ENCODE measurements at places on chromosomes 6 and 20.

GRCh38 chr6:166097914-166098522 lies 69.6 kb downstream of the TBXT start:
- peak; percentile 28 for DNase-seq

DNA sequence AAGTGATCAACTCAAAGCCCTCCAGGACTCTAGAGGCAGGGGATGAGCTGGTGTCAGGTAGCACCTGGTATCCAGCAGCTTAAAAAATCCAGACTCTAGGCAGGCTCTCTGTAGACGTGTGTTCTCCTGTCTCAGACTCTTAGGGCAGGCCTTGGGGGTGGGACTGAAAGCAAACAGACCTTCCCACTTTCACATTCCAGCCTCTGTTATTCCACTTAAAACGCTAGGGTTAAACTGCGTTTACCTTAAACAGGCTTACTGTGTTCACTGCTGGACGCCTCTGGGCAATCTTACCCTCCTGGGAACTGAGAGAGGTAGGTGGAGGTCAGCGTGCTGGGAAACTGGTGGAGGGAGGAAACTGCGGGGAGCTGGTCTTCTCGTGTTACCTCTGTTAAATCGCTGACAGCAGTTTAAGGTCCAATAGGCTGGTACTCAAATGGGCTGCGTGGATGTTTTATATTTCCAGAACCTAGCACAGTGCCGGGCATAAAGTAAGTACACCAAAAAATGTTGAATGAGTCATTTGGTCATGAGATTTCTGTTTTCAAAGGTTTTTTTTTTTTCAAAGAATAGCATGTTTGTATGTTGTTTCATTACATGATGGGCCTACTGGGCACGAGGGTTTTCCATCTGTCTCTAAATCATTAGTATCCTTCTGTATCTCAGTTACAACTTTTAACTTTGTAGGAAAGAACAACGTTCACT lies at the start of gene GCNT2:
Gene GCNT2 (plus strand): TSS at position 248 of the 705 bp plus-strand sequence. CDS start 7,561 bp downstream, outside the sequence.
- no peak for DNase-seq

- DNase-seq = no peak
Observed at GRCh38 chr6:122369536-122369935, 29.9 kb upstream of the HSF2 start.

GRCh38 chr6:163826629-163827028 lies 412.1 kb downstream of the QKI start:
- no peak for DNase-seq

DNA sequence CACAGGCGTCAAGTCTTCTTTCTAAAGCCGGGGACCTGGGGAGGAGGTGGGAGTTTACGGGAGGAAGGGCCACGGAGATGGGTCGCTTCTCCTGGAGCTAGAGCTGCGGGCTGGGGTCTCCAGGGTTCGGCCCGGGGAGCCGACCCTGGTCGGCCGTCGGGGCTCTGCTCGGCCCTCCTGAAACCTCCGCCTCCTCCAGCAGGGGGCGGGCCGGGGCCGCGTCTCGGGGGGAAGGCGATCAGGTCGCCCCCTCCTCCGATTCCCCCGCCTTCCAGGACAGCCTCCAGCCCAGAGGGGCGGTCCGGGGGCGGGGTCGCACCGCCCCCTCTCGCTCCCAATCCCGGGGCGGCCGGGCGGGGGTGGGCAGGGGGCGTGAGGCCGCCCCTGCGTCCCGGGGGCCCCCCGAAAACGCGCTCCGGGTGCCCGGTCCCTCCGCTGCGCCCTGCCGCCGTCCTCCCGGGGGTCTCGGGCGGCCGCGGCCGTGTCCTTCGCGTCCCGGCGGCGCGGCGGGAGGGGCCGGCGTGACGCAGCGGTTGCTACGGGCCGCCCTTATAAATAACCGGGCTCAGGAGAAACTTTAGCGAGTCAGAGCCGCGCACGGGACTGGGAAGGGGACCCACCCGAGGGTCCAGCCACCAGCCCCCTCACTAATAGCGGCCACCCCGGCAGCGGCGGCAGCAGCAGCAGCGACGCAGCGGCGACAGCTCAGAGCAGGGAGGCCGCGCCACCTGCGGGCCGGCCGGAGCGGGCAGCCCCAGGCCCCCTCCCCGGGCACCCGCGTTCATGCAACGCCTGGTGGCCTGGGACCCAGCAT lies at the start of gene CEBPB:
Gene CEBPB (plus strand): TSS at position 580 of the 814 bp plus-strand sequence. CDS start 204 bp downstream, at position 784.
- peak; percentile 89 for DNase-seq

GRCh38 chr6:15504040-15504495 lies 158.8 kb downstream of the DTNBP1 start:
- no peak for DNase-seq

DNA sequence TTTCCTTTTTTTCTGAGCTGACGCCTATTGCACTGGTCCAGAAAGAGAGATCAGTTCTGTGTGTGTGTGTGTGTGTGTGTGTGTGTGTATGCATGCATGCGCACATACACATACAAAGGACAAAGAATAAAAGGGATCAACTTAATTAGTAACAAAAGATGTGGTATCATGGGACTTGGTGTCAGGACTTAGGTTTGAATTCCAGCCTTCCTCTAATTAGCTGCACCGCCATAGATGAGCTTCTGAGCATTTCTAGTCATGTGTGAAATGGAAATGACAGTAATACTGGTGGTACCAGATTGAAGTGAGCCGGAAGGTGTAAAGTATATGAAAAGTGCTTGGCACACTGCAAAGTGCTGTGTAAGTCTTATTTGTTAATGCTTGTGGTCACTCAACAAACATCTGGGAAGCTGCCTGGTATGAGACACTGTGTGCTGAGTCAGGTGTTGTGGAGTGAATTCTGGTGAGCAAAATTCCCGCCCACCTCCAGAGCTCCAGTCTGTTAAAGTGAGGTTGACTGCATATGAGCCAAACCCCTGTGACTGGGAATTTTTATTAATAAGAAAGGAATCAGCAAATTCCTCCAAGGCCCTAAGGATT lies 12.4 kb downstream of the DAAM2 start:
- no peak for DNase-seq

GRCh38 chr6:97411610-97412009 lies 128.6 kb upstream of the MMS22L start:
- no peak for DNase-seq

DNA sequence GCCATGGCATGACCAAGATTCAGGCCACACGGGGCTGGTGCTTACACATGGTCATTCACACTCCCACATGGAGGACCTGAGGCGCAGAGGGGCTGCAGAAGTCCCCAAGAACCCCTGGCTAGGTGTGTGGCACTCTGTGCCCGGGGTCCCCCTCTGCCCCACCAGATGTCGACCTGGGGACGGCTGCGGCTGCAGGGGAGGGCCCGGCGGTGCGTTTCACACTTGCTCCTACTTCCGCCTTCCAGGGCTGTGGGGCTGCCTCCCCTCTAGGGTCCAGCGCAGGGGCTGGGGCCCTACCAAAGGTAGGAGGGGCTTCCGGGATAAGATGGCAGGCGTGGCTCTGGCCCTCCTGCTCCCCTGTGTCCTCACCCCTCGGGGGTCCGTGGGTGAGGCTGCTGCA lies 81.1 kb upstream of the SLCO4A1 start:
- peak; percentile 41 for DNase-seq

GRCh38 chr20:40689943-40690835 lies 1.2 kb upstream of the MAFB start:
- DNase-seq = peak; percentile 74

- no peak for DNase-seq
Observed at GRCh38 chr20:45679650-45680049, 9.6 kb upstream of the WFDC11 start.

Measured in B cell (primary cell).